ENCODE measurements at places on chromosomes 2 and 18.

DNA sequence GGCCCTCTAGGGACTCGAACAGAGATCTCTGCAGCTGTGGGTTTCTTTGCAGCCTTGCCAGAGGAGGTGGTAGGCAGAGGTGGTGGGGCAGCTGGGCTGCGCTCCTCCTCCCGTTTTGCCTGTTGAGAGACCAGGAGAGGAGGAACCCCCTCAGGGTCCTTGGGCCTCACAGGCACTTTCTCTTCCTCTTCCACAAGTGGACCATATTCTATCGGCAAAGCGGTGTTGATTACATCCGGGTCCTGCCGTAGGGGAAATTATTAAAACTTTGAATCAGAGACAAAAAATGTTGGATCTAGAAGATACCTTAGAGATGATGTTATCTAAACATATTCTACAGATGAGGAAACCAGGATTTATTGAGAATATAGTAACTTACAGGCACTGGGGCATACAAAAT, 78.5 kb downstream of the CLIP4 start:
- DNase-seq = no peak

DNA sequence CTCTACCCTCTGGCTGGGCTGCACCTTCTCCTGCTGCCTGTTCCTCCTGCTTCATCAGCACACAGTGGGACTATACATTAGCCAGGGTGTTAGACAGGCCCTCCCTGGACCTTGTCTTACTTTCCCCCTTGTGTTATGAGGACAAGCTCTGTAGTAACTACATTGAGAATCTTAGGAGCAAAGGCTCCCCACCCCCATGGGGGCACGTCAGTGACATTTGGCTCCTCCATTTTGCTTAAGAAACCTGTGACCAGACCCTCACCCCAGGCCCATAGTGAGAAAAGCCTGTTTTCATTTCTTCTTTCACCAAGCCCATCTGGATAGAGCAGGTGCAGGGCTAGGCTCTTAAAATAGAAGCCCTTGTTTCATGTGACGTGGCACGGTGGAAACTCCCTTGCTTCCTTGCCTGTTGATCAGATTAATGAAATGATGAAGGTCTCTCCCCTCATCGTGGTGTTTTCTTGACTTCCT, 146.7 kb downstream of the RPIA start:
- no peak for DNase-seq

- no peak for DNase-seq
Measured at GRCh38 chr2:29278966-29279365, 163.8 kb downstream of the CLIP4 start.

DNA sequence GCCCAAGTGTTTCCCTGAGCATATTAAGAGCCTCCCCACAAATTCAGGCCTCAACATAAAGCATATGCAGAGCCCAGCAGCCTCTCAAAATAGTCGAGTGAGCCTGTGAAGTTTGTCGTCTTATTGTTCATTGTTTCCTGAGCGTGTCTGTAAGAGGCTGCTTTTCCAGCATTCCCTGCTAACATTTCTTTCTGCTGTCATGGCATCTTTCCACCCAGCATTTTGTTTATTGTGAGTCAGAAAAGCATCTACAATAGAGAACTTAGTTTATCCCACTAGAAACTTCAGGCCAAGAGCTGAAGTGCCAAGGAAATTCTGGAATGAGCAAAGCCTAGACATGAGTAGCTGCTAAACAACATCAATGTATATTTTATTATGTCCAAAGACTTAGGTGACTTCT, 46.3 kb upstream of the STAM2 start:
- no peak for DNase-seq

GRCh38 chr2:227853765-227854271, 17.6 kb upstream of the DAW1 start:
- no peak for DNase-seq

- no peak for DNase-seq
Measured at GRCh38 chr2:236672606-236673005, 103.0 kb downstream of the ACKR3 start.

DNA sequence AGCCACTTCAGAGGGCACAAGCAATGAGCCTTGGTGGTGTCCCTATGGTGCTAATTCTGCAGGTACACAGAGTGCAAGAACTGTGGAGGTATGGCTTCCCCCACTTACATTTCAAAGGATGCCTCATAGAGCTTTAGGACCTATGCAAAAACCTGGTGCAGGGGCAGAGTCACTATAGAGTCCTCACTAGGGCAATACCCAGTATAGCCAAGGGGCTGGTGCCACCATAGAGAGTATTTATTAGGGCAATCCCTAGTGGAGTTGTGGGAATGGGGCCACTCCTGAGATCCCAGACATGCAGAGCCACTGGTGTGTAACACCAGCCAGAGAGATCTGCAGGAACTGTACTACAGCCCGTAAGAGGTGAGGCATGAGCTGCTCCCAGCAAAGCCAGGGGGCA, 312.2 kb downstream of the SLC4A3 start:
- DNase-seq = no peak

- peak; percentile 45 for DNase-seq
Measured at GRCh38 chr2:231222318-231223000, 24.0 kb downstream of the ARMC9 start.

DNA sequence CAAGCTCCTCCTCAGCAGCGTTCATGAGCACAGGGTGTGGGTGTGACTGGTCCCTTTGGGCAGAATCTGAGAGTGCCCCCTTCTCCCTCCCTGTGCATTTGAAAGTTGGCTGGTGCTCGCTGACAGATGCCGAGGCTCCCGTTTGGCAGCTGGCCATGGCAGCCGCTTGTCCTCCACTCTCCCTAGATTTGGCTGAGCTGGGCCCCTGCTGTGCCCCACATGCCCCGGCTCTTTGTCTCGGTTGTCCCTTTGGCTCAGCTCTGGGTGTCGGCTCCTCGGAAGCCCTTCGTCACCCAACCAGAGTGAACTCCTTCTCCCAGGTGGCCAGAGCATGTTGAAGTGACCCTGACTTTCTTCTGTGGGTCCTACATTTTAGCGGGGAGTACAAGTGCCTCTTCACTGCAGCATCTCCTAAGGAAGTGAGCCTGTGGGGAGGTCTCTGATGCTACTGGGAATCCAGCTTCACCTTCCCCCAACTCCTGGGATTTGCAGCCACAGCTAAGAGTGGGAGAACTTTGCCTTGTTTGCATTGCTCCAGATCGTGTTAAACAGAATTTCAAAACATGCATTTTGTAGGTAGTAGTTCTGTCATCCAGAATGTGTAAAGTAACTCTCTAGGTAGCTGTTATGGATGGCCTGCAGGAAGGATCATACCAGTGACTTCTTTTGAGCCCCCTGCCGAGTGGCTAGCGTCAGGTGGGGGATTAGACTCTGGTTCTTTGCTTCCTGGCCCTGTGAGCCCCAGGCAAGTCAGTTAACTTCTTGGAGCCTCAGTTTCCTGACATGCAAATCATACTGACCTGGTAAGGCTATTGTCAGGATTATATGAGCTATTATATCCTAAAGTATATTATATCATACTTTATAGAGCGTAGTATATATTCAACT, 24.2 kb downstream of the HPCAL1 start:
- DNase-seq = no peak

GRCh38 chr2:215461836-215462532, 26.1 kb upstream of the FN1 start:
- DNase-seq = no peak

DNA sequence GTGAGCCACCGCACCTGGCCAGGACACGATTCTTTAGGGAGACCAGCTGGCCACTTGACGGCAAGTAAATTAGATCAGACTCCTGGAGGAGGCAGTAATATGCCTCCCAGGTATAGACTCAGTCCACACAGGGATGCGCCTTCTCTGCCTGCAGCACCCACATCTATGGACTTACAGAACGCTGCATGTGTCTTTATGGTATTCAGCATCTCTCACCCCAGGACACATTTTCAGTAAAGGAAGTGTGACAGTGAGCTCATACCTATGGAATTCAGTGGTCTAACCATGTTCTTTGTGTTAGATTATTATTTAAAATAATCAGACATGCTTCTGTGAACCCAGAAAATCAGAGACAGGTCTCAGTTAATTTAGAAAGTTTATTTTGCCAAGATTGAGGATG, 5.9 kb upstream of the NARS1 start:
- DNase-seq = no peak

DNA sequence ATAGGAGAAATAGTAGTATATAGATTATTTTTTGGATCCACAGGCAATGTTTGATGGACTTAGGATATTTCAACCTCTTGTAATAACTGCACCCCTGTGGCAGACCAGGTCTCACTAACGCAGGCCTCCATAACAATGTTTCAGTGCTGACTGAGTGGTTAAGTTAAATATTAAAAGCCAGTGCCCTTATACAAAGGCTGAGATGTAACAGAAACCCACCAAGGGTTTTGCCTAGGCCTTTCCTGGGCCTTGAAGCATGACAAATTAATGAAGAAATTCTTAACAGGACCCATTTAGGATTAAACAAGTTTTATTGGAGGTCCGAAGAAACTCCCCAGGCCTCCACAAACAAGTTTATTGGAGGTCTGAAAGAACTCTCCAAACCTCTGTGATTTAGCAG, 1.6 kb upstream of the SUCLG1 start:
- DNase-seq = no peak

DNA sequence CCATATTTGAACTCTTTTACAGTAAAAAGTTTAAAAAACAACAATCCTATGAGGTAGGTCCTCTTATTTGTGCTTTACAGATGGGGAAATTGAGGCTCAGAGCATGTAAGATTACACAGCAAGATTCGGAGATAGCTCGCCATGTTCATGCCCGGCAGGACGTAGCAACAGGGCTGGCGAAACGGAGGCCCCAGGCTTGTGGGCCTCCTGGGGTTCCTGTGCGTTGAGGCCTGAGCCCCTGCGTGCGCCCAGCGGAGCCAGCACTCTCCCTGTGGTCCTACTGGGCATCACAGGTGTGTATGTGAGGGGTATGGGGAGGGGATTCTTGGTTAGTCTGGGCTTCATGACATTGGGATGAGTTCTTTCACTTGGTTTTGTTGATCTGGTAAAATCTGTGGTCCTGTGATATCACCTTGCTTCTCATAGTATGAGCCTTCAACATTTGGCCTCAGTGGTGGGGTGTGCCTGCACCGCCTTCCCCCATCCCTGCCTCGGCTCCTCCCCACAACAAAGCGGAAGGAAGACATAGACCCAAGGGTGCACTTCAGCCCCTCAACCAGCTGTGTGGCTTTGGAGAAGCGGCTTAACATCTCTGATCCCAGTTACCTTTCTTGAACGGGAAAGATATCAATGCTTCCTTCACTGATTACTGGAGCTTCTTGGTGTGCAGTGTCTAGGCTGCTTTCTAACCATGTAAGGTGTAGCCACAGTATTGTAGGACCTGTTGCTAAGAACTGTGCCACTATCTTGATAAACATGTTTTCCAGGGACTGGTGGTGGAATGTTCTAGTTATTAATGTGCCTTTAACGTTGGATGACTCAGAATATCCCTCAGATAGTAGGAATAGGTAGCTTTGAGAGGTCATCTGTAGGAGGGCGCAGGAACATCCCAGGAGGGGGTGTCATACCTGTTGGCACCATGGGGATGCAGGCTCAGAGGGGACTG, 37.2 kb downstream of the HPCAL1 start:
- DNase-seq = no peak

- peak; percentile 30 for DNase-seq
Measured at GRCh38 chr2:239751679-239752355, 273.3 kb downstream of the NDUFA10 start.

- DNase-seq = no peak
Measured at GRCh38 chr2:88880441-88880953, 189.0 kb downstream of the RPIA start.

DNA sequence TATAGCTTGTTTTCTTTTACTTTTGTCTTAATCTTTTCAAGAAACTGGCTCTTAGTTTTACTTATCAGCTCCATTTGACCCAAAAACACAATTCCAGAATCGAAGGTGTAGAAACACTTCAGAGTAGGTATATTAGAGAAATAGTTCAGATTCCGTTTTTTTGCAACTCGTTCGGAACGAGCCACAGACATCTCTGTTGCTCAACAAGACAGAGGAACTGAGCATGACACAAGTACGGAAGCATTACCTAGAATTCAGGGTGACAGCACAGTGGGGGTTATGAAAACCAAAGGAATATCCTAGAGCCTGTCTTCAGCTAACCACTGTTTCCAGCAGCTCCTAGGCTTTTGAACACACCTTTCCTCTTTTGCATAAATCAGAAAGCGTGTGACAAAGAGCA, 5.0 kb downstream of the HRH4 start:
- DNase-seq = no peak

DNA sequence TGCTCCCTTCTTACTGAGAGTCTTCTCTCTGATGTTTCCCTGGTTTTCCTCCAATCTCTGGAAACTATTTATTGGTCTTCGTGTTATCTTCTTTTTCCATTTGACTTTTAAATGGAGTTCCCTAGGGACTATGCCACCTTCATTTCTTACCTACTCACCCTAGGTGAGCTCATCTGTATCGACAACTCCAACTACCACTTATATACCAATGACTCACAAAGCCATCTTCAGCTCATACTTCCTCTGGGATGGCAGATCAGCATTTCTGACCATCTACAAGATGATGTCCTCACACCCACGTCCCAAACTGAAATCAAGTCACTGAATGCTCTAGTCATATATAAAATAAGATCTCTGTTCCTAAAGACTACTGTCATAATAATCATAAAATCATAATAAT, 40.6 kb downstream of the CFAP210 start:
- DNase-seq = no peak

- DNase-seq = no peak
Measured at GRCh38 chr2:17538022-17538843, 2.3 kb upstream of the VSNL1 start.

DNA sequence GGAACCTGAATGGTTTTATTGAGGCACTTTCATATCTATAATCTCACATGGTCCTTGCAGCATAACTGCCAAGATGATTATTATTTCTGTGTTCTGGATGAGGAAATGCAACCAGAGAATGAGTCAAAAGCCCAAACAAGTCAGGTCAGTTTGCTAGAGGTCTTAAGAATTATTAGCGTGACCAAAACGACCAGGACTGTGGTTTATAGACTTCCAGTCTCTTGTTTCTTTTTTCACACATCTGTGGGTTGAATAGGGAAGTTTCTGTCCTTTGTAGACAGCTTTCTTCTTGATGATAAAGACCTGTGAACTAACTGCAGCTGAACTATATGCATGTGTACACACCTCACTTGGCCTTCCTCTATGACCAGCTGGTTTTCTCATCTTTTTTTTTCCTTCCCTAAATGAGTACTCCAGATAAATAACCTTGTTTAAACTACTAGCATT, 13.9 kb downstream of the ADAM23 start:
- peak; percentile 78 for DNase-seq

GRCh38 chr2:150620416-150620815, 132.9 kb upstream of the RND3 start:
- no peak for DNase-seq

DNA sequence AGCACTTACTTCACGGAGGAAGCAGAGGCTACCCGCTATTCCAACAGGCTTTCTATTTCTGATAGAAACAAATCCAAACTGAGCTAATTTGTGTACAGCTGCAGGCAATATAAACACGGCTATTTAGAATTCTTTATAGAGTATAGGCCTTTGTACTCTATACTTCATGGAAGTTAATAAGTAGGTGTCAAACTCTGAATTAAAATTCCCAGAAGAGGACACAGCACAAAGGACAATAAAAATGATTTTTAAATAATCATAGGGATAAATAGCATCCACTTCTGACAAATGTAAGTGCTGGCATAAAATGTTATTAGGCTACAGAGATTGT, 261.5 kb downstream of the AFF3 start:
- no peak for DNase-seq

- DNase-seq = no peak
Measured at GRCh38 chr2:216918088-216918680, 58.3 kb upstream of the TNP1 start.

GRCh38 chr2:28624793-28625701, 126.6 kb upstream of the PPP1CB start:
- DNase-seq = peak; percentile 54
